ENCODE measurements at places on chromosomes 3 and 15.
A peak's percentile ranks its signal among the peaks of the same experiment; 100 is the strongest.

DNA sequence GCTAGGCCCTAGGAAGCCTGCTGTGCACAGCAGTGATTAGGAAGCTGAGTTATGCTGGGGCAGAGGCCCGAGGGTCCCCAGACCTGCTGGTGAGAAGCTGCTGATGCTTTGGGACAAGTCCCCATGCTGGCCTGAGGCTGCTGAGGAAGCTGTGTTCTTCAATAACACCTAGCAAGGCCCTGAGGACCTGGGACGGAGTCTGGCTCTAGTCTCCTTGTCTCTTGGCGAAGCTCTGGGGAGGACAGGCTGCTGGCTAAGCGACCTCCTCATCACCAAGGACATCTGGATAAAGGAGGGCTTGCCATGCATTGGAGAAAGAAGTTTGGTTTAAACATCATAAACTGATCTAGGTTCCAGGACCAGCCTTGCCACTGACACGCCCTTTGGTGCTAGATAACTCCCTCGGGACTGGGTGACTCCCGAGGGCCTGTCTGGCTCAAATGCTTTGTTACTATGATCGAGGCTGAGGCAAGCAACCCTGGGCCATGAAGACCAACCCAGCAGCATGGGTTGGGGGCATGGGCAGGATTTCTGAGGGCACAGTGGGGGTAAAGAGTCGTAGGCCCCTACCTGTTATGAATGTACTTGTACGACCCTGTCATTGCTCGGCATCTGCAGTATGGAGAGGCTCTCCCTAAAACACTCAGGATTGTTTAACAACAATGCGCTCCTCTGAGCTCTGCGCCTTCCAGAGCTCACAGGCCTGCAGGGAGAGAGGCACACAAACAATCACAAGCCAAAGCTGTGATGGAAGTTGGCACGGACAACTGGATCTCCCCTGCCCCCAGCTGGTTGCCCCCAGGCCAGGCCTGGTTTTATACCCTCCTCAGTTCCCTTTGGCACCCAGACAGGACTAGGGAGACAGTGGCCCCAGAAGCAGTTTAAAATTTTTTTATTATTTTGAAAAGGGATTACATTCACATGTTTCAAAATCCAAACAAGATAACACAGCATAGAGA is 64.4 kb downstream of the LINGO1 start:
- no peak for DNase-seq

DNA sequence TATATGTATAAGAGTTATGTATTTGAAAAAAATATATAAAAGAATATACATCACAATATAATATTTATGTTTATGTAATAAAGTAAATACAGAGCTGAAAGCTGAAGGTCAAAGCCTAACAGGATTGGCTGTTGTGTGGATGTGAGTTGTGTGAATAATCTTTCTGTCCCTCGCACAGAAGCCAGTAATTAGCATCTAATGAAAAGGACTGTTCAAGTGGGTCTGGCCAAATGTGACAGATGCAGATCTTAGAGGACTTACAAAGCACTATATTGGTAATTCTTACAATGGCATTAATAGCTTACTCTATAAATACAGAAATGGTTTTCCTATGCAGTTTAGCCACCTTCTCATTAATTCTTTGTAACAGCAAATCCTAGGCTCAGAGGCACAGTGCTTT is 2.4 kb downstream of the MKRN3 start:
- no peak for DNase-seq

GRCh38 chr3:143973259-143974021 is 1.8 kb downstream of the DIPK2A start:
- peak; percentile 88 for DNase-seq

GRCh38 chr3:61772456-61772855 is 211.1 kb downstream of the PTPRG start:
- peak; percentile 34 for DNase-seq

DNA sequence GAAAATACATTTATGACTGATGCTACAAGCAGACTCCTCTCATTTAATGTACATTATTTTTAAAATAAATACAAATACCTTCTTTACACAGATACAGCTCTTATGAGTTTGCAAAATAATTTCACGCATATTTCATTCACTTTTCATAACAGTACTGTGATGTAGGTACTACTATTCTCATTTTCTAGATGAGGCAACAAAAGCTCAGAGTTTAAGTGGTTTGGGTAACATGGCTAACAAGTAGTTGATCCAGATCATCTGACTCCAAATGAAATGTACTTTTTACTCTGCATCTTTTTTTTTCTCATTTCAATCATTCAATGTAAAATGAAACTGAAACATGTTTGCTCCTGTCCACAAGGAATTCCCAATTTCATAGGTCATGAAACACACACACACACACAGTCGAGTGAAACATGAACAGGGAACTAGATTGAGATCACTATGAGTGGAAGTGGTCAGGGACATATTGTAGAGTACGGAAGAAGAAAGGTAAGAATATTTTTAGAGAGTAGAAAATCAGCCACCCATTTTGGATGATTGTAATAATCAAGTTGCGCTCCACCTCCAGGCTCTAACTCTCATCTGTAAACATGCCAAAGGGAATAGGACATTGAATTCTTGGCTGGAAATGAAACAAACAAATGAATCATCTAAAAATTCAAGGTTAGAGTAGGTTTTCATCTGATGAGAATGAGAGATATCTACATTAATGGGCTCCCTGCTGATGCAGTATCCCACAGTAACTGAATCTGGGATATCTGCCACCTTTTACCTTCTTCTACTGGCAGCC is 92.4 kb downstream of the CLDN1 start:
- peak; percentile 88 for DNase-seq

GRCh38 chr15:94230883-94231722 is at the start of gene MCTP2:
MCTP2 (plus strand) TSS chr15:94231561; CDS start chr15:94298266, 66,705 bp downstream.
- no peak for DNase-seq

- DNase-seq: peak; percentile 89
Measured at GRCh38 chr15:78859971-78860719, 12.5 kb upstream of the MORF4L1 start.

GRCh38 chr3:3107858-3108257 is 2.3 kb downstream of the IL5RA start:
- no peak for DNase-seq

- no peak for DNase-seq
Measured at GRCh38 chr3:21909096-21909495, 158.1 kb upstream of the ZNF385D start.

- DNase-seq: no peak
Measured at GRCh38 chr3:8665407-8665896, 20.9 kb upstream of the SSUH2 start.
